ENCODE measurements at places on chromosomes 13 and 19.
A peak's percentile ranks its signal among the peaks of the same experiment; 100 is the strongest.

DNA sequence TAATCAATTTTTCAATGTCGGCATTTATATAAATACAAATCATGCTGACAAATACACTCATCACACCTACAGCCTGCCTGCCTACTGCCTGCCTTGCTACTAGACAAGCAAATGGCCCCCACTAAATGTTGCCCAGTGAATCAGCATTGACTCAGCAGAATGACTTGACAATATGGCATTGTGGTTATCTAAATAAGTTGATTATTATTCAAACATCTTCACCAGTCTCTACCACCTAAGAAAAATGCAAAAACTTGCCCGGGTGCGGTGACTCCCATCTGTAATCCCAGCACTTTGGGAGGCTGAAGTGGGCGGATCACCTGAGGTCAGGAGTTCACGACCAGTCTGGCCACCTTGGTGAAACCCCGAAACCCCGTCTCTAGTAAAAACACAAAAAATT, 296.1 kb downstream of the PCDH9 start:
- DNase-seq = no peak

- DNase-seq = no peak
Measured at GRCh38 chr13:23605831-23606230, 35.6 kb downstream of the TNFRSF19 start.

GRCh38 chr13:106533101-106533942, 2.1 kb downstream of the EFNB2 start:
- DNase-seq = peak; percentile 2

DNA sequence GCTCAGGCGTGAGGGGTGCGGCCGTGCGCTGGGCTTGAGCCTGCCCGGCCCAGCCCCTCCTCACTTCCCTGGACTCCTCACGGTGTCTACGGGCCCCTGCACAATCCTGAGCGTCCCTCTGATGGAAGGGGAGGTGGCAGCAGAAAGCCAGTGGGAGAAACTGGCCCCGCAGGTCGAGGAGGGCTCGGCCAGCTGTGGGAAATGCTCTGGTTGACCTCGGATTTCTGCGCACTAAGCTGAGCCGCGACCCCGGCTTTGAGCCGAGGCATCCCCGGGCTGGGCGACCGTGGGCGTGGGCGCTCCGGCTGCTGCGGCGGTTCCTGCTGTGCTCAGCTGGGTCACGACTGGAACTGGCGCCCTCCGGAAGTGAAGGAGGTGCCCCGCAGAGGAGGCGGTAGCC, 70.1 kb downstream of the ZNF208 start:
- no peak for DNase-seq

- DNase-seq = no peak
Measured at GRCh38 chr13:112442483-112443090, 66.4 kb downstream of the SPACA7 start.

- DNase-seq = no peak
Measured at GRCh38 chr19:32718286-32718685, 1.3 kb upstream of the TDRD12 start.

GRCh38 chr19:56946159-56946558, 105.6 kb upstream of the PEG3 start:
- no peak for DNase-seq

DNA sequence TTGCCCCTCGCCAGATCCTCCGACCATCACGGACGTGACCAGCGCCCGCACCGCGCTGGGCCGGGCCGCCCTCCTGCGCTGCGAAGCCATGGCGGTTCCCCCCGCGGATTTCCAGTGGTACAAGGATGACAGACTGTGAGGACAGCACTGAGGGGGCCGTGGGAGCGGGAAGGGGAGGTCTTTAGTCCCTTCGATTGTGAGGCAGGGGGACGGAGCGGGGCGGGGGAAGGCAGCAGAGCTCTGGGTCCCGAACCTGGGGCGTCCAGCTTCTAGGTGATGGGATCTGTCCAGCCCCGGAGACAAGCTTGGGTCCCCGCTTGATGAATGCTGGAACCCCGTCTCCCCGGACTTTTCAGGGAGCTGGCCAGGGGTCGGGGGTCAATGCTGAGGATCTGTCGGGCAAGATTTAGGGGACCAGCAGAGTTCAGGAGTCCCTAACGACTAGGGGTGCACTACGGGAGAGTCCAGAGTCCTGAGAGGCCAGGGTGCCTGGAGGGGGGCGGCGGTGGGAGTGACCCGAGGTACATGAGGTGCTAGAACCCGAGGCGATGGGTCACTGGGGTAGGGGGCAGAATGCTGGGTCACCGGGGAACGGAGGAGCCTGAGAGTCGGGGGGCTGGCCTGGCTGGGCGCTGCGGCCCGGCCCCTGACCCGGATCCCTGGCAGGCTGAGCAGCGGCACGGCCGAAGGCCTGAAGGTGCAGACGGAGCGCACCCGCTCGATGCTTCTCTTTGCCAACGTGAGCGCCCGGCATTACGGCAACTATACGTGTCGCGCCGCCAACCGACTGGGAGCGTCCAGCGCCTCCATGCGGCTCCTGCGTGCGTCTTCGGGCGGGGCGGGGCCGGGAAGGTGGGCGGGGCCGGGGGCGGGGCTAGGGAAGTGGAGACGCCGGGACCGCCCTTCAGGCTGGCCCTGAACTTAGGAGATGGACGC, 14.6 kb downstream of the VSIG10L start:
- no peak for DNase-seq

DNA sequence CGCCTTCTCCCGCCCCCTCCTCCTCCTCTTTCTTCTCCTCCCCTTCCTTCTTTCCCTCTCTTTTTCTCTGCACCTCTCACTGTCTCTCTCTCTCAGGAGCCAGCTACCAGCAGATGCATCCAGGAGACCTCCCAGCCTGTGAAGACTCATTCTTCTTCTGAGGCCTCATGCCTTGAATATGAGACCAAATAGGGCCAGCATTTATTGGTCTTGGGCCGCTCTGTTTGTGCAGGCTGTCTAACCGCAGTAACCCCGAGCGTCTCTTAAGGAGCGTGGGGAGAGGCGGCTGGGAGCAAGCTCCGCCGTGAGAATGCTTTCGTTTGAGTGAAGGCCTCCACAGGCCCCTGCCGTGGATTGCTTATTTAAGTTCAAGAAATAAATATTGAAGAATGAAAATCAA, 167.0 kb downstream of the NUFIP1 start:
- DNase-seq = no peak

All from T-helper 1 cell (primary cell).